ENCODE measurements at places on chromosomes 16 and 17. TPM values are rescaled to one million over a fixed set of nuclear protein-coding genes. Genes with fewer than 3 reads are reported as not detected.

The BEAN1 gene
- not detected for total RNA-seq

The TNFRSF13B gene
- total RNA-seq: 2.4 TPM

The CHTF18 gene
- 57.1 TPM for total RNA-seq

The PLA2G15 gene
- total RNA-seq: 8.7 TPM

The MAP2K6 gene
- 7.6 TPM for total RNA-seq

The STX1B gene
- 4.2 TPM for total RNA-seq

The MGAT5B gene
- total RNA-seq: 0.24 TPM

The METRNL gene
- 8.0 TPM for total RNA-seq

The TMEM235 gene
- not detected for total RNA-seq

The KRTAP4-3 gene
- total RNA-seq: not detected
